GM12865 (cell line): ENCODE measurements at places on chromosomes 11 and 22.

- DNase-seq: no peak
Observed at GRCh38 chr11:129249351-129249750, 57.2 kb upstream of the ARHGAP32 start.

- DNase-seq: no peak
Observed at GRCh38 chr22:26033586-26033985, 135.7 kb upstream of the SEZ6L start.

DNA sequence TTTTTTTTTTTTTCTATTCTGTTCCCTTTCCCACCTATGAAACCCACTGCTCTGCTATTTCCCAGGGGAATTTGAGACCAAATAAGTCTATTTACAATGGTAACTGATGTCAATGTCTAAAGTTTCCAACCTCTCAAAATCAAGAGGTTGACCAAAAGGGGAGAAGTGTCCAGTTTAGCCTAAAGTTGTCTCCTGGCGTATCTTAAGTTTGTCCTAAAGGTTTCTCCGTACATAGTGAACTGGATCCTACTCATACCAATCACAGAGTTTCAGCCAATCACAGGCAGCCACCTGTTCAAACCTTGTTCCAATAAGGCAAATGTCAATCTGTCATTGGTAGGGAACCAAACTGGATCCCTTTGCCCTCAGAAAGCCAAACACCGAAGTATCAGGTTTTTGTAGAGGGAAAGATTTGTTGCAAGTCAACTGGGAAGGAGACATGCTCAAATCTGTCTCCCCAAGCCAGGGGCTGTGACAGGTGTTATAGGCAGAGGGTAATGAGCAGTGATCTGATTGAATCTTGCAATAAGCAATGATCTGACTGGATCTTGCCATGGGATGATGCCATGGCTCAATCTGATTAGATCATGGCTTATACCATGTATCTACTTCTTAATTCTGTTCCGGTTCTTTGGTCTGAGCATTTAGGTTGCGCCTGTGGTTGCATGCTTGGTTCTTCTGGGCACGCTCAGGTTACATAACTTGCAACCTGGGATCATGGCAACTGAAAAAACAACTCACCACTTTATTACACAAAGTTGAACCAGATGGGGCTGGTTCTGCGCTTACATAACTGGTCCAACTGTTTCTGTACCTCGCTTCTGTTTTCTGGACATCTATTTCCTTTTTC lies 1.1 kb upstream of the VPS37C start:
- peak; percentile 87 for DNase-seq

DNA sequence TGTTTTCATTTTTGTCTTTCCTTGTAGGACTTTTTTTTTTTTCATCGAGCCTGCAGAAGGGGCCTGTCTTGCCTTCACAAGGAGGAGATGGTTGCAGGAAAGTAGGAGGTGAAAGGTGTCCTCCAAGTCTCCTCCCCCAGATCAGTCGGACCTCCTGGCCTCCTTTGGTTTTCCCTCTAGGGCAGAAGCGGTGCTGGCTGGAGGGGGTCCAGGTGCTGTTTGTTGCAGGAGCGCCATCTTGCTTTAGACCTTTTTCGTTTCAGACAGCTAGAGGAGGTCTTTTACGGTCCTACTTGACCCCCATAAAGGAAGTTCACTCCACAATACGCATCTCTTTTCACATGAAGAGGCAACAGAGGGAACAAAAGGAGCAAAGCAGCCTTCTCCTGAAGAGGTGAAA lies 66.0 kb downstream of the ZBTB16 start:
- no peak for DNase-seq

GRCh38 chr11:123760894-123761293 lies 6.6 kb upstream of the OR6X1 start:
- DNase-seq: peak; percentile 56

DNA sequence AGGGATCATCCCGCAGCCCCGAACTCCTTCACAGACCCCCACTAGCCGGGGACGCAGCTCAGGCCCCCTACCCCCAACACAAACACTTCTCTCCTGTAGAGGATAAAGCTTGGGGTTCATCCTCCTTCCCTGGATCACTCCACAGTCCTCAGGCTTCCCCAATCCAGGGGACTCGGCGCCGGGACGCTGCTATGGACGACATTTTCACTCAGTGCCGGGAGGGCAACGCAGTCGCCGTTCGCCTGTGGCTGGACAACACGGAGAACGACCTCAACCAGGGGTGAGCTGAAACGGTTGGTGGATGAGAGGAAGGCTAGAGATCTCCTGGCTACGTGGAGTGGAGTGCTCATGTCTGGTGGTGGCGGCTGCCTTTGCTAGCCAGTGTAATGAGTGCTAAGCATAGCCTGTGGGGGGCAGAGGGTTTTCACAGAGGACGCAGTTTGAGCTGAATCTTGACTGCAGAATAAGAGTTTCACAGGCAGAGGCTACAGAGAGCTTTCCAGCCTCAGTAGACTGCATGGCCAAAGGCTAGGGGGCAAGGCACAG lies 580 bp downstream of the ILK start:
- DNase-seq: peak; percentile 75

DNA sequence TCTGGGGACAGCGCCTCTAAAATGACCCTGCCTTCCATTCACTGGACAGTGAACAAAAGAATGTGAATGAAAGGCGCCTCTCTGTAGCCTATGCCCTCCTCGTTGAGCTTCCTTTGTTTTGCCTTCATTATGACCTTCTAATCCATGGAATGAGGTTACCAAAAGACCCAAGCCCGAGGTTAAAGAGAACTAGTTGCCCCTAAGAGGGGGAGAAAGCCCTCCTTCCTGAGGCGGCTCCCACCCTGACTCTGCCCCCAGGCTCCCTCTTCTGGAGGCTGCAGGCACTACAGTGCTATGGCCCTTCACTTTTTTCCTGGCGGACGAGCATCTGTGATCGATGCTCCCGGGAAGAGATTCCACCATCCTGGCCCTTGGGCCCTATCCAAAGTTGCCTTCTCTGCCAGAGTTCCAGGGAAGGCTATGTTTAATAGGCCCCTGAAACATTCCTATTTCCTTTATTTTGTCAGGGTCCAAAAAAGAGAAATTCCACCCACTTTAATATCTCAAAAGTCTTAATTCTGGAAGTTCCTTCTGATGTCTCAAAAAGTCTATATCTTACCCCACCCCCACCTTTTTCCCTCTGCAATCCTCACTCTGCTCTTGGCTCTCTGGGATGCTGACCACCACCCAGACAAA lies 147.3 kb downstream of the FEZ1 start:
- DNase-seq: peak; percentile 11

DNA sequence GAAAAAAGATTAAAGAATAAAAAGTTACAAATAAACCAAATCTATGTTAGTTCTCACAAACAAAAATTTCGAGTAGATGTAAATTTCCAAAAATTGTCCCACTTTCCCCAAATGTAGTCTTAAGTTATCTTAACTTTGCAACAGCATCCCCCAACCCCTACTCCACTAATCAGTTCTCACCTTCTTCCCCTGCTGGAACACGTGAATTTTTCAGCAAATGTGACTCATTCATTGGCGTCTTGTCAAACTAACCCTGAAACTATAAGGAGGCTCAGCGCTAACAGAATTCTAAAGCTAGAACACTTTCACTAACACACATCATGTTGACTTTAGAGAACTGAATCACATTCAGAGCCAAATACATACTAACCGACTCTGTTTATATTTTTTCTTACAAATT lies 46.1 kb downstream of the PHF21A start:
- no peak for DNase-seq
